ENCODE measurements at places on chromosomes 5 and 9. TPM values are rescaled to one million over a fixed set of nuclear protein-coding genes. Genes with fewer than 3 reads are reported as not detected.

GRCh38 chr5:65475895-65476294 is 5.8 kb downstream of the ADAMTS6 start:
- no peak for DNase-seq

GRCh38 chr5:68994645-68995044 is 99.2 kb upstream of the SLC30A5 start:
- no peak for DNase-seq

The EIF4E1B gene
- not detected for total RNA-seq

- DNase-seq, result no peak
Observed at GRCh38 chr5:95599252-95599651, 20.6 kb upstream of the GPR150 start.

The PLPPR1 gene
- not detected for total RNA-seq

DNA sequence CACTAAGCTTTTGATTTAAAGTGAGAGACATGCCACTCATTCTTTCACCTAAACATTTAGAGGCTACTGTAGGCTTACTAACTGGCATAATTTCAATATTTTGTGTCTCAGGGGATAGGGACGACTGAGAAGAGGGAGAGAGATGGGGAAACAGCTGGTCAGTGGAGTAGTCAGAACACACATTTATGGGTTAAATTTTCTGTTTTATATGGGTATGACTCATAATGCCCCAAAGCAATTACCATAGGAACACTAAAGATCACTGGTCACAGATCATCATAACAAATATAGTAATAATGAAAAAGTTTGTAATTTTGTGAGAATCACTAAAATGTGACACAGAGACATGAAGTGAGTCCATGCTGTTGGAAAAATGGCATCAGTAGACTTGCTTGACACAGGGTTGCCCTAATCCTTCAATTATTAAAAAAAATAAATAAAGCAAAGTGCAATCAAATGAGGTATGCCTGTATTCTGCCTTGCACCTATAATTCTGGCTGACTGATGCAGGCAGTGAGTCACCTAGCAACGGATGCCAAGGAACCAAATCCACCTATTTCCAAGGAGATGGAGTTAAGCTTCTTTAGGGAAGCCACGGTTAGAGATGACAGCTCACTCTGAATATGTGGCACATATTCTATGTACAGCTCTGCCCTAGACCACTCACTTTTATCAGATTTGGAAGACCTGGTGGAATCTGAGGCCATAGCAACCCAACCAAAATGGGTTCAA is 166.1 kb downstream of the MARCHF11 start:
- no peak for DNase-seq
